HCEC 1CT (cell line): ENCODE measurements at places on chromosomes 1 and 21.
A peak's percentile ranks its signal among the peaks of the same experiment; 100 is the strongest.

GRCh38 chr1:169486281-169487051 is 722 bp upstream of the SLC19A2 start:
- peak; percentile 53 for DNase-seq

- DNase-seq, result no peak
Observed at GRCh38 chr21:38439426-38439825, 58.9 kb downstream of the ERG start.

GRCh38 chr1:43975249-43975961 is 645 bp downstream of the ATP6V0B start:
- DNase-seq, result no peak

DNA sequence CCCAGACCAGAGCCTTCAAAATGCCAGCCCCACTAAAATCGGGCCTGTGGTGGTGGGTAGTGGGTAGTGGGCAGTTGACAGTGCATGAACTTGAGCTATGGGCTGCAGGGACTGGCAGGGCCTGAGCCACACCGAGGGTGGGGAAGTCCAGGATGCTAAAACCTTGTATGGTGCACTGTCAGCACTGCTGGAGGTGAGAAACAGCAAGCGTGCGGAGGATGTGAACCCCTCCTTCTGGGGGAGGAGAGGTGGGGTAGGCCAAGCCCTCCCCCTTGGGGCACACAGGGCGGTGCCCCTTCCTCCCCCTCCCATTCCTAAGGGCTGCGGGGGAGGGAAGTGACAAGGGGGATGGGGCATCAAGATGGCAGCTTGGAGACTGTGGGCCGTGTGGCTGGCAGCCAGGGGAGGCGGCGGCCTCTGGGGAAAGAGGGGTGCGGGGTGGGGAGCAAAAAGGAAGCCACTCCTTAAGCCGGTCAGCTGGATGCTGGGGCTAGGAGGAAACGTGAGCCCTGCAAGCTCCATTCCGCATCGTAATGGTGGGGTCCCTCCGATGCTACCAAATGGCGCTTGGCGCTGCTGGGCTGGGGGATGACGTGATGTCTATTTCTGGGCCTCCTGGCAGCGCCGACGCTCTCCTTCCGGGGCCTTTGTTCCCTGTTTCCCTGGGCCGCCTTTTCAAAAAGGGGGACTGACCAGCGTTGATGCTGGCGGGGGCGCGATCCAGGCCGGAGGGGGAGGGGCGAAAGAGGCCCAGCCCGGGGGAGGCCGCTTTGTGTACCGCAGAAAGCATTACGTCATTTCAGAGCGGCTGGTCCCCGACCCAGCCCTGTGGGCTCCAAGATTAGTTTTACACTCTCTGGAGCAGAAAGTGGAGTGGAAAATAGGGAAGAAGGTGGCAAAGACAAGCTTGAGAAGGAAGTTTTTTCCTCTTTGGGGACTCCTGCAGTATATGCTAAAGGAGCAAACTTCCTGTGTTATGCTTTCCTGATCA is 809 bp downstream of the SYT11 start:
- DNase-seq, result peak; percentile 58

- no peak for DNase-seq
Observed at GRCh38 chr1:22683547-22683946, 27.1 kb upstream of the EPHB2 start.
